ENCODE measurements at places on chromosomes 4 and X. TPM values are rescaled to one million over a fixed set of nuclear protein-coding genes. Genes with fewer than 3 reads are reported as not detected.

GRCh38 chr4:134147941-134148340 lies 53.6 kb downstream of the PABPC4L start:
- H3K27me3 ChIP-seq, result no peaks in the 10 kb centered on the region
- no peaks in the 10 kb centered on the region for H3K4me1 ChIP-seq
- no peak for DNase-seq

- no peaks in the 10 kb centered on the region for H3K27me3 ChIP-seq
- H3K4me3 ChIP-seq, result no peak overlapping the region
- H3K36me3 ChIP-seq, result peaks cover 10% of the 10 kb centered on the region
- no peak for DNase-seq
- no peak overlapping the region for H3K27ac ChIP-seq
Measured at GRCh38 chr4:1360423-1361283, 13.6 kb downstream of the UVSSA start.

PDZD4 gene
- total RNA-seq, result 177 TPM

- H3K27me3 ChIP-seq, result no peaks in the 10 kb centered on the region
- H3K36me3 ChIP-seq, result no peaks in the 10 kb centered on the region
- peaks cover 38% of the 10 kb centered on the region for H3K4me1 ChIP-seq
- H3K4me3 ChIP-seq, result no peak overlapping the region
- DNase-seq, result no peak
Measured at GRCh38 chr4:40261231-40262076, 64.6 kb downstream of the RHOH start.

SLC7A11 gene
- 1.4 TPM for total RNA-seq

GRCh38 chr4:31598639-31599038 lies 878.5 kb downstream of the PCDH7 start:
- DNase-seq, result no peak
- no peaks in the 10 kb centered on the region for H3K36me3 ChIP-seq
- H3K27ac ChIP-seq, result no peak overlapping the region

- no peaks in the 10 kb centered on the region for H3K27me3 ChIP-seq
- no peak overlapping the region for H3K27ac ChIP-seq
- no peak overlapping the region for H3K4me3 ChIP-seq
- no peaks in the 10 kb centered on the region for H3K4me1 ChIP-seq
- no peak for DNase-seq
Measured at GRCh38 chr4:22474636-22475310, 41.1 kb downstream of the ADGRA3 start.

- DNase-seq, result no peak
- no peaks in the 10 kb centered on the region for H3K27me3 ChIP-seq
- H3K36me3 ChIP-seq, result no peaks in the 10 kb centered on the region
- H3K4me3 ChIP-seq, result no peak overlapping the region
- no peak overlapping the region for H3K27ac ChIP-seq
Measured at GRCh38 chr4:155624478-155624877, 42.2 kb upstream of the GUCY1A1 start.

CCDC120 gene
- total RNA-seq, result 14.2 TPM

GRCh38 chr4:115158296-115158695 lies 44.9 kb upstream of the NDST4 start:
- no peak overlapping the region for H3K27ac ChIP-seq
- H3K4me1 ChIP-seq, result no peaks in the 10 kb centered on the region
- no peak overlapping the region for H3K4me3 ChIP-seq
- DNase-seq, result no peak
- no peaks in the 10 kb centered on the region for H3K36me3 ChIP-seq
- no peaks in the 10 kb centered on the region for H3K27me3 ChIP-seq

IRF2 gene
- total RNA-seq, result 68.5 TPM

FATE1 gene
- total RNA-seq, result not detected

DNA sequence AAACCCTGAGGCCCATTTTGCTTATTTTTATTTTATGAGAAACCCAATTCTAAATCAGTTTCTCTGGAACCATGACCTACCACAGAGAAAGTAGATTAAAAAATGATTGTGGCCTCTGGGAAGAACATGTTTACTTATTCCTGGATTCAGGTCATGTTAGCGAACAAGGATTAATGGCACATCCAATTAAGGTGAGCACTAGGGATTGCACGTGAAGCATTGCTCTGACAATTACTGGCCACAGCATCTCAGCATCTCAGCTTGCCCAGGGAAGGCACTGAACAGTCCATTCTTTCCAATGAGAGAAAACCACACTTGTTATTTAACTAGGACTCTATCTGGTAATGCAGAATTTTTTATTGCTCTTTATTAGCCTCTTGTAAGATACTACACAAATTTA lies 119.8 kb downstream of the ZNF330 start:
- no peak for DNase-seq
- no peaks in the 10 kb centered on the region for H3K36me3 ChIP-seq
- H3K4me1 ChIP-seq, result no peaks in the 10 kb centered on the region
- no peak overlapping the region for H3K4me3 ChIP-seq
- no peak overlapping the region for H3K27ac ChIP-seq

DNA sequence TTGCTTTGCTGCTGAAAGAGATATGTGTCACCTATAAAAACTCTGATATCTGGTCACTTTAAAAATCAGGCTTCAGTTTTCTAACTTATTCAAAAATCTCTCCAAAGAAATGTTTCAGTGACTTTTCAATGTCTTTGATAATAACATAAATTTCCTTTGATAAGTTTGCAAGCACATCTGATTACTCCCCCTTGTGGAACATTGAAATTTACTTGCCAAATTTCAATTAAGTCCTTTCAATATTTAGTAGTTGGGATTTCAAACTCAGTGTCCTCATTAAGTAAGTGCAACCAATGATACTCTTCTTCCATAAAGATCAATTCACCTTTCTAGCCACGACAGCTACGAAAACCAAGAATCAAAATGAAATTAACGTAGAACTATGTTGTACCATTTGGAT lies 151.3 kb upstream of the FAM47C start:
- no peak overlapping the region for H3K4me3 ChIP-seq
- no peak overlapping the region for H3K27ac ChIP-seq
- H3K4me1 ChIP-seq, result no peaks in the 10 kb centered on the region
- no peak for DNase-seq

DNA sequence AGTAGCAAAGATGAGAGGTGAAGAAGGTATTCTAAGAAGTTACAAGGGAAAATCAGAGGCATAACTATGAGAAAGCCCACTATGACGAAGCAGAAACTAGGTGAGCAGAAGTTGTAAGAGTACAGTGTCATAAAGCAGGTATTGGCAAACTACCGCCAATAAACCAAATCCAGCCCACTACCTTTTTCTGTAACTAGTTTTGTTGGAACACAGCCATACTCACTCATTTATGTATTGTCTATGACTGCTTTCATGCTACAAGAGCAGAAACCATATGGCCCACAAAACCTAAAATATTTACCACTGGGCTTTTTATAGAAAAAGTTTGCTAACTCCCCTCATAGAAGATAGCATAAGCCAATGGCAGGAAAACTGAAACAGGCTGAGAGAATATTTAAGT lies 31.8 kb upstream of the ZCCHC13 start:
- peaks cover 21% of the 10 kb centered on the region for H3K36me3 ChIP-seq
- no peak overlapping the region for H3K4me3 ChIP-seq
- H3K27ac ChIP-seq, result no peak overlapping the region
- no peaks in the 10 kb centered on the region for H3K27me3 ChIP-seq

XG gene
- total RNA-seq, result not detected

GRCh38 chr4:150647008-150647407 lies 65.1 kb downstream of the MAB21L2 start:
- no peak overlapping the region for H3K27ac ChIP-seq
- H3K36me3 ChIP-seq, result no peaks in the 10 kb centered on the region
- no peak overlapping the region for H3K4me3 ChIP-seq
- H3K27me3 ChIP-seq, result no peaks in the 10 kb centered on the region
- H3K4me1 ChIP-seq, result no peaks in the 10 kb centered on the region

ZMAT1 gene
- 14.9 TPM for total RNA-seq

DNA sequence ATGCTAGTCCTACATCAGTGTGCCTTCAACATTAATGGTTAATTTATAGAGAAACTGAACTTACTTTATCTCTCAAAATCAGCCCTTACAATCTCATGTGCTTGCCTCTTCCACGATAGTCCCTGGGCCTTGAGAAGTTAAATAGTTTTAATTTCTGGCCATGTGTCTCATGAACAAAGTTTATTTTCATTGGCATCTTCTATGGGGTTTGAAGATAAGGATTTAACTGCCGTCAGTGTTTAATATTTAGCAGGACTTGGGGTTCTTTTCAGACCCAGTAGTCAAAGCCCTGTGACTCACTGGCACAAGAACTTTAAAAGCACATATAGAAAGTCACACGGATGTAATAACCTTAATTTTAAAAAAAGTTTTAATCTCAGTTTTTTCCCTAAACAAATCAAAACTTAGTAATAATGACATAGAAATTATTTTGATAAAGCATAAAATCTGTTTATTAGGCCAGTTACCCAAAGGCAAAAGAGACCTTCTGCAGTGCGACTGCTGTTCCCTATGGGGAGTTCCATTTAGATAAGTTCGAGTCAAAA lies 10.1 kb upstream of the MPP1 start:
- H3K27me3 ChIP-seq, result no peaks in the 10 kb centered on the region
- H3K27ac ChIP-seq, result no peak overlapping the region
- no peak for DNase-seq
- peaks cover 6% of the 10 kb centered on the region for H3K4me1 ChIP-seq
- H3K36me3 ChIP-seq, result no peaks in the 10 kb centered on the region

DNA sequence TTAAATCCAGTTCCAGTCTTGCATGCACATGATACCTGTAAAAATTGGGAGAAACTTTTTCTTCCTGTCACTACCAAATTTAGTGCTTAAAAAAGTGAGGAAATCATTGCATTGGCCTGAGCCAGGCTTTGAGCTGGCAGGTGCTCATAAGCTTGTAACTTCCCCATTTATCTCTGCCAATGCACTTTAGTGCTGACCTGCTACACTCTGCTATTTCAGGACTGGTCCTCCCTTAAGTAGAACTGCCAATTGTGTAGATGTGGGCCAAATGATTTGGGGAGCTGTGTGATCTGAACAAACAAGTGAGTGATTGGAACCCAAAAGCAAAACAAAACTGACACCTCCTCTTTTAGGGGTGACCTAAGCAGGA lies 51.8 kb downstream of the ZNF827 start:
- DNase-seq, result no peak
- H3K4me1 ChIP-seq, result peaks cover 3% of the 10 kb centered on the region
- no peaks in the 10 kb centered on the region for H3K27me3 ChIP-seq
- H3K4me3 ChIP-seq, result no peak overlapping the region
- H3K36me3 ChIP-seq, result peaks cover 6% of the 10 kb centered on the region
- no peak overlapping the region for H3K27ac ChIP-seq

DNA sequence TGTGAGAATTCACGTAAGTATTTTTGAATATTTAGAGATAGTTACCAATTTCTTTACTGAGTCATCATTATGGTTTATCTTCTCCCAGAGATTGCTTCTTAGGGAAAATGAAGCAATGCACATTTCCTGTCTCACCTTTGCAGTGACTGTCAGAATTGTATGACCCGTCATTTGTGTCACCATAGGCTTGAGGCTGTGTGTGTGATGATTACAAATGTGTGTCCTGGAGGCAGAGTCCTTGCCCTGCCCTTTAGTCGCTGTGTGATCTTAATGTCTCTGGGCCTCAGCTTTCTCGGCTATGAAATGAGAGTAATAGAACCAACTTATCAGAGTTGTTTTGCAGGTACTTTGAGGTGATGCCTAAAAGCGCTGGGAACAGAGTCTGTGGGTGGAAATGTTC lies 13.9 kb downstream of the HCCS start:
- no peak overlapping the region for H3K4me3 ChIP-seq
- DNase-seq, result no peak
- no peaks in the 10 kb centered on the region for H3K27me3 ChIP-seq
- no peaks in the 10 kb centered on the region for H3K4me1 ChIP-seq

VCX gene
- not detected for total RNA-seq

DNA sequence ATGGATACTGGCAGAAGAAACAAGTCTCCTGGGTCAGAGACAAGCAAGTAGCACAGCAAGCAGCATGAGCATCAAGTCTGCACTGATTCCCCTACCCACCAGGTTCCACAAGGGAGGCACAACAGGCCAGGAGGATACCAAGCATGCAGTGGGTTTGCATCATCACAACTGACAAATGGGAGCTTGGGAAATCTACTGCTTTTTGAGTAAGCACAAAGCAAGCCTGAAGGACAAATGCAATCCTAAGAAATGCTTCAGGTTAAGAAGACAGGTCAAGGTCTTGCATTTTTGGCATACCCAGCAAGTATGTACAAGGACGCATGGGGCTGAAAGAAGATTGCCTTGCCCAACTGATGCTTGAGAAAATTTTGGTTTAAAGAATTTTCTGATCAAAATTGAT lies 279.6 kb downstream of the PDGFC start:
- no peak for DNase-seq
- H3K27me3 ChIP-seq, result no peaks in the 10 kb centered on the region
- no peaks in the 10 kb centered on the region for H3K36me3 ChIP-seq

DNA sequence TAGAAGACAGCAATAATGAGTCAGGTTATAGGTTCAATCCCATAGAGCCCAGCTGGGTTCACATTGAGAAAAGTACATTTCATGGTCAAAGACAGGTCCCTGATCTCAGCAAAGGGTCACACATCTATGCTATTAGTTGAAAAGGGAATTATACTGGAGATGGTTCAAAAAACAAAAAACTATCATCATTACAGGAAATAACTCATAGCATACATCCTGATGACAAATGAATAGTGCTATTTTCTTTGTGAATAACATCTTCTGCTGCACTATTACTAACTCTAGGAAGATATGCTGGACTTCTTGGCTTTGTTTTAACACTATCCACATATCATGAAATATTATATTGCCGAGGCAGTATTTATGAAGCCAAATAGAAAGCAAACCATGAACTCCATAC lies 202.5 kb upstream of the MAB21L2 start:
- no peak overlapping the region for H3K4me3 ChIP-seq
- no peak overlapping the region for H3K27ac ChIP-seq
- no peak for DNase-seq
- H3K36me3 ChIP-seq, result no peaks in the 10 kb centered on the region
- H3K27me3 ChIP-seq, result no peaks in the 10 kb centered on the region

DRD5 gene
- not detected for total RNA-seq

SLC26A1 gene
- total RNA-seq, result 0.80 TPM

DNA sequence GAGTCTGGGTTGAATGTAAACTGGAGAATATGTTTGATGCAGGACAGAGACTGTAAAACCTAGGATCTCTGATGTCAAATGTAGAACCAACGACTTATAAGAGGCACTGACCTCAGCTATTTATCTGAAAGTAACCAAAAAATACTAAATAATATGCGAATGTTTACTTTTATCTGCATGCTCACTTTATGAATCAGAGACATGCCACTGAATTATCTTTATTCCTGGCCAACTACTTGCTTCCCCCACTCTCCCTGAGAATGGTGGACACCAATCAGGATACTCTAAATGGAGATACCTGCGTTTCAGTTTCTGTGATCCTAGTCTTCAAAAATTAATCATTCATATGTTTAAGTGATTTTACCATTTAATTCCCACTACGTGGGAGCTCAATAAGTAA lies 1038.4 kb upstream of the PABPC4L start:
- DNase-seq, result no peak
- H3K4me3 ChIP-seq, result no peak overlapping the region
- no peak overlapping the region for H3K27ac ChIP-seq
- H3K4me1 ChIP-seq, result no peaks in the 10 kb centered on the region

MID1IP1 gene
- total RNA-seq, result 14.4 TPM

All from natural killer cell (primary cell).